Amygdala (tissue), 56 donors: ENCODE measurements at places on chromosomes 5 and 9.

GRCh38 chr5:125564317-125564975 is 818.0 kb upstream of the ZNF608 start:
- no peak for DNase-seq

GRCh38 chr5:149387081-149387631 is 8.1 kb upstream of the IL17B start:
- no peak for DNase-seq

DNA sequence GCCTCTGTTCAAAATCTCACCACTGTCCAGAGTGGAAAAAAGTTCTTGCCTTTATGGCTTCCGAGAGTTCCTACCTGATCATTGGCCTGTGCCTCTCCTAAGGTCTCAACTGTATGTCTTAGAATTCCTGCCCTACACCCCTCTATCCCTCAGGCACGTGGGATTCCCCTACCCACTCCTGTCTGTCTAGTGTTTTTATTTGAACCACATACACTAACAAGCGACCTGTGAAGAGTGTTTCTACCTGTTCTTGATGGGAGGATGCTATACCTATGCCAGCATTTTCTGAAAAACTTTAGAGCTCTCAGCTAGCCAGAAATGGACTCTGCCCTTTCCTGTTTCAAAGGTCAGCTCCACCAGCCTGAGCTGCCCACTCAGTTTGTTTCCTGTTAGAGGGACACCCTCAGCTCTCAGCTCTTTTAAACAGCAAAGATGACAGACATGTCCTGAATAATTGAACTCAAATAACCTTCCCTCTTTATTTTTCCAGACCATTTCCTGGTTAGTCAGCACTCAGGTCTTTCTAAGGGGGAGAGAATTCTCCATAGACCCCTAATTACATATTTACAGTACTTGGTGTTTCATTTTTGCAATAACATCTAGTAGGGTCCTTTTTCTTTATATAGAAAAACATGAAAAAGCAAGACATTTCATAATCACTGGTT is 214.8 kb downstream of the AOPEP start:
- DNase-seq, result no peak

DNA sequence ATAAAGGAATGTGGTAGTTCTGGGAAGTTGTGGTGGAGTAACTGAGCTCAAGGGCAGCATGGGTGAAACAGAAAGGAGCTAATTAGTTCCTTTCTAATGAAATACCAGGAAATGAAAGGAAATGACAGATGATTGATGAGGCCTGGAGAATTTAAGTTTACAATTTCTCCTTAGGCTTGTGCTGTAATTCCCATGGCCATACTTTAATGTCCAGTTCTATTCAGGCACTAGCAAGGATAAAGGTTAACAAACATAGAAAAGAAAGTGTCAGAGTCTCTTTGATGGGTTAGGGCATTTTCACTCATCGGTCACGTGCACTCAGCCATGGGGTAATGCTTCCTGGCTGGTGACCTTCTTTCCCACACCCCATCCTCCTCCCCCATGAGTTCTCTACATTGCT is 70.3 kb downstream of the CTSL start:
- DNase-seq, result no peak
